ENCODE measurements at places on chromosomes 6 and 20.

- DNase-seq = no peak
Observed at GRCh38 chr20:46767127-46767761, 57.8 kb downstream of the SLC2A10 start.

- DNase-seq = peak; percentile 67
Observed at GRCh38 chr6:26249957-26250697, 114.9 kb upstream of the BTN3A2 start.

GRCh38 chr6:154994836-154995253 is 270 bp upstream of the TIAM2 start:
- DNase-seq = no peak

- no peak for DNase-seq
Observed at GRCh38 chr6:52009466-52010140, 77.8 kb downstream of the PKHD1 start.

GRCh38 chr20:14828459-14828858 is 491.0 kb upstream of the FLRT3 start:
- DNase-seq = no peak

GRCh38 chr6:30884521-30885480 is 482 bp downstream of the DDR1 start:
- DNase-seq = no peak

GRCh38 chr20:9985773-9986172 is 49.0 kb upstream of the ANKEF1 start:
- DNase-seq = no peak

DNA sequence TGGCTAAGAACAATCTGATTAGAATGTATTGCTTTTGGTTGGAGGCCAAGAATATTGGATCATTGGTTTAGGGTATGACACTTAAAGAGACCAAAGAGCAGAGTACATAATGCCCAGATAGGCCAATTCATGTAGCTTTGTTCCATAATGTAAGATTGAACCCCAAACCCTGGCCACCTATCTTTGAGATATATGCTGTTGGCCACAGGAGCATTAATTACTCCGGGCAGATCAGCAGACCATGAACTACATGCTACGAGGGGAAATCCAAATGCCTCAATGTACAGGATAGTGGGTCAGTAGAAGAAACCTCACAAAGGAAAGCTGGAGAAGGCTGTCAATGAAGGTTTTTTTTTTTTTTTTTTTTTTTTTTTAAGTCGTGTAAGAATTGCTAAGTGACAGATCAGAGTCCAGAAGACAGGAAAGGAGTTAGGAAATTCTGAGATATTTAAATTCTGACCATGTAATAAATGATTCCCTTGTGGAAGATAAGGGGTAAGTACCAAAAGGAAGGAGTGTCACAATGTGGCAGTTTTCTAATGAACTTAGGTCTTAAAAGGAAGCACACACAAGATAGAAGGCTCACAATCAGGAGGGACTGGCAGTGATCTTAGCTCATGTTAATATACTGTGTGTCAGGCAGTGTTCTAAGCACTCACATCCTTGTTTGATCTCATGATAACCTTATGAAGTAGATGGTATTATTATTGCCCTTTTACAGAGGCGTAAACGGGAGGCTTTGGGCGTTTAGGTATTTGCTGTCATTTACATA is 61.4 kb downstream of the CARMIL1 start:
- DNase-seq = no peak

DNA sequence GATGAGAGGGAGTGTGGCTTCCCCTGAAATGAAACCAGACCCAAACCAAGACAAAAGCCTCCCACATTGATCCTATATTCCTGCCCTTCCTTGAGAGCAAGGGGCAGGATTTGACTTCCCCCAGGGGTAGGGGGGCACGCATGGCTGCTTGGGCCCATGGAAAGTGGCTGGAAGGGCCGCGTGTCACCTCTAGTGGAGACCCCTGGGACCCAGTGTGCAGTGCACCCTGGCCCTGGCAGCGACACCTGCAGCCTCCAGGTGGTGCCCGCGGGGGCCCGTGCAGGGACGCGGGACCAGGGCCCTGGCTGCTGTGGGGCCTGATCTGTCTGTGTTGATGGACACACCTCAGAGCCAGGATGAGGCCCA is 18.0 kb upstream of the SLCO4A1 start:
- DNase-seq = peak; percentile 60

- no peak for DNase-seq
Observed at GRCh38 chr6:144162977-144163376, 12.7 kb downstream of the STX11 start.

- DNase-seq = no peak
Observed at GRCh38 chr6:18247002-18247401, 17.3 kb downstream of the DEK start.

DNA sequence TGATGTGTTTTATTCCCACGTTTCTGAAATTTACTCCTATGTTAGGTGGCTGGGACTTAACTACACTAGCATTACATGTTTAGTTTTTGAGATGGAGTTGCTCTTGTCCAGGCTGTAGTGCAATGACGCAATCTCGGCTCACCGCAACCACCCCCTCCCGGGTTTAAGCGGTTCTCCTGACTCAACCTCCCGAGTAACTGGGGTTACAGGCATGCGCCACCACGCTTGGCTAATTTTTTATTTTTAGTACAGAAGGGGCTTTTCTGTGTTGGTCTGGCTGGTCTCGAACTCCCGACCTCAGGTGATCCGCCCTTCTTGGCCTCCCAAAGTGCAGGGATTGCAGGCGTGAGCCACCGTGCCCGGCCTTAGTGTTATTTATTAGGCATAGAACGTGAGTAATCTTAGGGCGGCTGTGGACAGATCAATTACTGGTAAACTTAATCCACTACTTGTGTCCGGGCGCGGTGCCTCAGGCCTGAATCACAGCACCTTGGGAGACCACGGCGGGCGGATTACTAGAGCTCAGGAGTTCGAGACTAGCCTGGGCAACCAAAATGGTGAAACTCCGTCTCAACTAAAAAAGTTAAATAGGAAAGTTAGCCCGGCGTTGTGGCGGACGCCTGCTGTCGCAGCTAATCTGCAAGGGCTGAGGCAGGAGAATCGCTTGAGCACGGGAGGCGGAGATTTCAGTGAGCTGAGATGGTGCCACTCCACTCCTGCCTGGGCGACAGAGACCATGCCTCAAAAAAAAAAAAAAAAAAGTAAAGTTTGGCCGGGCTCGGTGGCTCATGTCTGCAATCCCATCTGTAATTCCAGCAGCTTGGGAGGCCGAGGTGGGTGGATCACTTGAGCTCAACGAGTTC is 123.7 kb upstream of the BTN3A2 start:
- no peak for DNase-seq

GRCh38 chr6:132122176-132122575 is 171.0 kb upstream of the CCN2 start:
- DNase-seq = no peak

GRCh38 chr20:38798266-38798665 is 7.2 kb upstream of the PPP1R16B start:
- DNase-seq = no peak

DNA sequence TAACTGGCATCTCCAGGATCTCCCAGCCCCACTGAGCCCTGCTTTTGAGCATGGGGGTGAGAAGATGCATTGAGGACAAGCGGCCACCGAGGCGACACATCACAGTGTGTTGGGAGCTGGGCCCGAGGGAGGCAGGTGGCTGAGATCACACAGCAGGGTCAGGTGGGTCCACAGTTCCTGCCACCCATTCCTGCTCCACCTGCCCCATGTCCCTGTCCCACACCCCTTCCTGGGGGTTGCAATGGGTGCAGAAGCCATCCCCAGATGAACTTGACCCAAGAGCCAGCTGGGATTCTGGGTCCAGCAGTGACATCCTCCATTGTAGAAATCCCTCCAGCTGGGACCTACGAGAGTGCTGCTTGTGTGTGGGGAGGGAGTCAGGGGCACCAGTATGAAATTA is 1.0 kb downstream of the TGM2 start:
- DNase-seq = no peak

GRCh38 chr20:4153251-4153650 is 137.9 kb upstream of the RNF24 start:
- no peak for DNase-seq

DNA sequence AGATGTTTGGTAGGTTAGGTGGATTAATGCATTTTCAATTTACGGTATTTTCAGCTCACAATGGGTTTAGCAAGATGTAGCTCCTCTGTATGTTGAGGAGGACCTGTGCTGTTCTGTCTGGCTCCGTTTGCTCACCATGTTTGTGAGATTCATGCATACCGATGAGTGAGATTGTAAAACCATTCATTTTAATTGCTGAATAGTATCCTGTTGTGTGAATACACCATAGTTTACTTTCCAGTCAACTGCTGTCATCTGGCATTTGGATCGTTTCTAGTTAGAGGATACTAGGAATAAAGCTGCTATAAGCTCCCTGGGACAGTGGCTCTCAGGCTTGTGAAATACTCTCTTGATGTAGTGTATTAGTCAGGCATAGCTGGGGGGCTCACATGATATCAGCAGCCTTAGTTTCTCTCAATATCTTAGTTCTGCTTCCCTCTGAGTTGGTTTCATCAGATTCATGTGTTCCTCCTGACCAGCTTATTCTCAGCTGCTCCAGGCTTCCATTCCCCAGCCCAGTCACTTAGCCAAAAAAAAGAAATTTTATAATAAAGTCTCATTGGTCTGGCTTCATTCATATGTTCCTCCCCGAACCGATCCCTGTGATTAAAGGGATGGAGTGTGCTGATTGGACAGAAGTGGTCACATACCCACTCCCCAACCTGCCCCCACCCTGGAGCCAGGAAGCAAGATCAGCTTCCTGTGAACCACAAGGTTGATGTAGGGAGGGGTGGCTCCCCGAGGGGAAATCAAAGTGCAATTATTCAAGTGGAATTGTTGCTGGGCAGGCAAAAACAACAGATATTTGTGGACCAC is 10.9 kb upstream of the B4GALT5 start:
- DNase-seq = no peak

DNA sequence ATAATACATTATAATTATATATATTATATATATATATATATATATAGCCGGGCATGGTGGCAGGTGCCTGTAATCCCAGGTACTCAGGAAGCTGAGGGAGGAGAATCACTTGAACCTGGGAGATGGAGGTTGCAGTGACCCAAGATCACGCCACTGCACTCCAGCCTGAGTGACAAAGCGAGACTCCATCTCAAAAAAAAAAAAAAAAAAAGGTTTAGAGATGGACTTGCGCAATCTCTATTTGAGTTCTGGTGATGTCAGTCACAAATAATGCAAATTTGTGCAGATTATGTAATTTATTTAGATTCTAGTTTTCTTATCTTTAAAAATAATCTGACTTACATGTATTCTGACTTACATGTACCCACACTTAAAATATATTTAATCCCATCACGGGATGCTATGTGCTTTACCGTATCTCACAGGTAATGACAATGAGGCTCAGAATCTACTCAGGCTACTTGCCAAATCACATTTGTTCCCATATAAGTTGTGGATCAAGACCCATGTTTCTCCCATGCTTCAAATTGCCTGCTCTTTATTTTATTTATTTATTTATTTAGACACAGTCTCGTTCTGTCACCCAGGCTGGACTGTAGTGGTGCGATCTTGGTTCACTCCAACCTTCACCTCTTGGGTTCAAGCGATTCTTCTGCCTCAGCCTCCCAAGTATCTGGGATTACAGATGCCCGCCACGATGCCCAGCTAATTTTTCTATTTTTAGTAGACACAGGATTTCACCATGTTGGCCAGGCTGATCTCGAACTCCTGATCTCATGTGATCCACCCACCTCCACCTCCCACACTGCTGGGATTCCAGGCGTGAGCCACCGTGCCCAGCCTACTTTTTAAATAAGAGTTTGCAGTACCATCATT is 7.6 kb upstream of the UST start:
- DNase-seq = no peak

- no peak for DNase-seq
Observed at GRCh38 chr6:170434117-170434820, 118.8 kb downstream of the PSMB1 start.

GRCh38 chr20:47161411-47161810 is 195.1 kb downstream of the ZMYND8 start:
- DNase-seq = no peak

GRCh38 chr20:11766961-11767360 is 150.7 kb upstream of the BTBD3 start:
- DNase-seq = no peak

DNA sequence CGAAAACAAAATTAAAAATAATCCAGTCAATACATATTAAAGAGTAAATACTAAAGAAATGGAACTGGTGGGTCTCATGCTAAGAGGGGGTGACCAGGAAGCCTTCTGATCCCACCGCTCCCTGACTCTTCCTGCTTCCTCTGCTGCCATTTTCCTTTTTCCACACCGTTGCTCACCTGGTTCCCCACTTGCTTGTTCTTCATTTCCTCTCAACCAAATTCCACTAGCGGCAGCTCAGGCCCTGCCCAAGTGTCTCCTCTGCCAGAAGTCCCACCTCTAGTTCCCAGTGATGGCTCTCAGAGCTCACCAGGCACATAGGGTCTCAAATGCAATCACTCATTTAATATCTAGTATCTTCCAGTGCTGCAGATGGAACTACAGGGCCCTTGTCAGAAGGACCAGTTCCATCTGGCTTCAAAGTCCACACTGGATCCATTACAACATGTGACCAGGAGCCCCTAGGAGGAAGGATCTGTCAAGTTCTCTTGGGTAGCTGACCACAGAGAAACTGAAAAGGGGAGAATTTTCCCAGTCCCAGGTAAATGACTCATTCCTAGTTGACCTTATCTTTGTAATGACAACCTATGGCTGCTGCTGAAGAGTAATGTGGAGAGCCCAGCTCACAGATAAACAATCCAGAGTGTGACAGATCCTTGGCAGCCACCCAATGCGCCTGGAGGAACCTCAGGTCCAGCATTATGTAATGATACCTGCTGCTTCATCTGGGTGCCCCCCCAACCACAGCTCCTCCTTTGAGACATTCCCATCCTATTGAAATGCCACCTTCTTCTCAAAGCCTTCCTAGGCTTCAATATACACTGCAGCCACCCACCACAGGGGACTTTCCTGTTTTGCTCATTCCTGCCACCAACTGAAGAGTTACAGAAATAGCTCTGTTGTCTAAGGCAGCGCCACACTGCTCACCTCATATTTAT is 38.2 kb downstream of the ELMO2 start:
- DNase-seq = no peak

DNA sequence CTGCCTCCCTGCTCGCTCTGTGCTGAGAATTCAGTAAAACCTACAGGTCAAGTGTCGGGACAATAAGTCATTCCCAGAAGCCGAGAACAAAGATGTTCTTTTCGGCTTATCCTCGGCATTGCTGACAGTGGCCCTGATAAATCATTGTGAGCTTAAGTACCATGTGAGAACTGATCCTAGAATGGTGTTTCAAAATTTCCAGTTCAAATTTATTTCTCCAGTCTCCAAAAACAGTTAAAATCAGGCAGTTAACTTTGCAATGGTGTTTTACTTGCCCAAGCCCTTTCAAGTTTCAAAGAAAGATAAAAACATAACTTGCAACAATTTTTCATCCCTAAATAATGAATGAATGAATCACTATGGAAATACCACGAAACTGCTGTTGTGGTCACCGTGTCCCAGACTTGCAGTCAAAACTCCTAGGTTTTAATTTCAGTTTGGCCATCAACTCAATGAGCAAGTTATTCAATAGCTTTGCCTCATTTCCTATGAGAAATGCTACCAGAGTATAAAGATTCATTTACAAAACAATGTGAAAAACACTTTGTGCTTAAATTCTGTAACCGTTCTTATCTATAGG is 4.3 kb downstream of the ATP5F1E start:
- no peak for DNase-seq

Data from bone marrow (tissue), 2 donors.